NK-92 treated with Interleukin-12 subunit alpha and Interleukin-12 subunit beta, amount 100 ng/mL, for 24 hours (cell line): ENCODE measurements at places on chromosomes 4 and X.

DNA sequence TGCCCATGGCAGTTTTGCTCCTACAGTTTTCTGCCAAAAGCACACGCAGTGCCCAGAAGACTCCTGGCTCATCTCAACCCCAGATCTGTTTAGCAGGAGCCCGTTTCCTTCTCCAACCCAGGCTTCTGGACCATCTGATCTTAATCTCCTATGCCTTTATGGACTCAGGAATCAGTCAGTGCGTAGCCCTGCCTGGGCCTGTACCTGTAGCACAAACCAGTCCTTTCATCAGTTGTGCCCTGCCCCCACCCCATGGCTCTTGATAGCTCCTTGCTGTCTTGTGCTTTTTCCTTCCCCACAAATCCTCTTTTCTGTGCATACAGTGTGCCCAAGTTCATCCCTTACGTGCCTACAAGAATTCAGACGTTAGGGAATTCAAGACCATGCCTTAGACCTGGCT, 1.5 kb downstream of the ZNF718 start:
- DNase-seq = no peak

GRCh38 chr4:144402176-144402575, 243.8 kb upstream of the HHIP start:
- no peak for DNase-seq

- DNase-seq = no peak
Measured at GRCh38 chr4:40685300-40685699, 55.6 kb upstream of the RBM47 start.

- no peak for DNase-seq
Measured at GRCh38 chr4:5709207-5709575, 832 bp upstream of the EVC2 start.

DNA sequence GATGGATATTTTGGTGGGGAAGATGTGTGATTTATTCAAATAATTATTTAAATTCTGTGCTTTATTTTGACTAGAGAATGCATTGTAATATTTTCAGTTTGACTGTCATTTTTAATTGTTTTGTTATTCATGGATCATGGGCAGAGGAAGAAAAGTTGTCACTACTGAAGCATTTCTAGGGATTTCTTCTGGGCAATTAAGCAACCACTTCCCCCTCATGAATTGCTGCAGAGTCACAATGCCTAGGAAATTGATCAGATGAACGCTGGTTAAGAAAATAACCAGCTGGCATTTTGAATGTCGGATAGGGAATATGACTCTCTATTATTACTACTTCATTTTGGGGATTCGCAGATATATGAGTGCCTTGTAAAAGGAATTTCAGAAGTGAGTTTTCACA, 283.3 kb downstream of the IL15 start:
- DNase-seq = no peak

DNA sequence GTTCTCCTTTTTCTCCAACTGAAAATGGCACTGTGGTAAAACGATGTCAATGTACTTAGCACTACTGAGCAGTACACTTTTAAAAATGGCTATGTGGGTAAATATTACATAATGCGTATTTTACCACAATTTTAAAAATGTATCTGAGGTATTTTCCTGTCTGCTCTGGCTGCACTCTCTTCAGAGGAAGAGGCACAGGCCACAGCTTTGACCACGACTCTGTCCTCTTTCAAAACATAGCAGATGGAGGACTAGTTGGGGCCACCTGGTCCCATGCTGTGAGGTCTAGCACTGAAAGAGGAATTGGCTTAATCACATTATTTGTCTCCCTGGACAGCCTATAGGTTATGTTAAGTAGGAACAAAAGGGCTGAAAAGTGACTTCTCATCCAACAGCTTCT, 5.2 kb downstream of the KCNE5 start:
- peak; percentile 3 for DNase-seq

- DNase-seq = no peak
Measured at GRCh38 chrX:134999469-134999868, 8.7 kb downstream of the SMIM10 start.

- DNase-seq = no peak
Measured at GRCh38 chrX:40086569-40087335, 11.0 kb downstream of the BCOR start.

- no peak for DNase-seq
Measured at GRCh38 chr4:137417676-137418075, 114.6 kb downstream of the PCDH18 start.
